ENCODE measurements at places on chromosomes 6 and 20. TPM values are rescaled to one million over a fixed set of nuclear protein-coding genes. Genes with fewer than 3 reads are reported as not detected.

DNA sequence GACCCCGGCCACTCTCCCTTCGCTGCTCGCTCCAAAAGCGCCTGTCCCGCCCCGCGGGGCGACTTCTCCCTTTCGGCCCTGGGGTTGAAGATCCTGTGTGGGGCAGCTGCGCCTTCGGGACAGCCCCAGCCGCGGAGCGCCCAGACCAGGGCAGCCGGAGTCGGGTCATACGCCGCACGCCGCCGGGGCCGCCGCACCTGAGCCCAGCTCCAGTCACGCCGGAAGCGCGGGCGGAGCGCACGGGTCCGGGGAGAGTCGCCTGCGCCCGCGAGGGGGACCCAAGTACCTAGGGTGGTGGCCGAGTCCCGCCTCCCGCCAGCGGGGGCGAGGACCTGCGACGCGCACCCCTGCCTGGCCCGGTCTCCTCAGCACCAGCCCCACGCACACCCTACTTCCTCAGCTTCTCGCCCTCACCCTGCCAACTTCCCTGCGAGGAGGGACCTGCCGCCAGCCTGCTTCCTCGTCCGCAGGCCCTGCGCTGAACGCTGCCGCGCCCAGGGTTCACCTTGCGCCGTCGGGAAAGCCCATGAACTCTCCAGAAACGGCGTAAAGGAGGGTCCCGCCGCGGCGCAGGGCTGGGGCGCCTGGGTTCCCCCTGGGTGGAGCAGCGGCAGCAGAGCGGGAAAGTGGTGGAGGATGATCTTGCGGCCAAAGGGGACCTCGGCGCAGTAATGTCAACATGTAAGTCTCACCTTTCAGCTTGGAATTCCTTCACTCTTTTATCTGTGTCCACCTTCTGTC is at the start of gene ADGRG6:
TSS of gene ADGRG6 (plus strand) at position 357 of the 741 bp plus-strand sequence. CDS start at position 680, 323 bp downstream.
- peak; percentile 54 for DNase-seq

DNA sequence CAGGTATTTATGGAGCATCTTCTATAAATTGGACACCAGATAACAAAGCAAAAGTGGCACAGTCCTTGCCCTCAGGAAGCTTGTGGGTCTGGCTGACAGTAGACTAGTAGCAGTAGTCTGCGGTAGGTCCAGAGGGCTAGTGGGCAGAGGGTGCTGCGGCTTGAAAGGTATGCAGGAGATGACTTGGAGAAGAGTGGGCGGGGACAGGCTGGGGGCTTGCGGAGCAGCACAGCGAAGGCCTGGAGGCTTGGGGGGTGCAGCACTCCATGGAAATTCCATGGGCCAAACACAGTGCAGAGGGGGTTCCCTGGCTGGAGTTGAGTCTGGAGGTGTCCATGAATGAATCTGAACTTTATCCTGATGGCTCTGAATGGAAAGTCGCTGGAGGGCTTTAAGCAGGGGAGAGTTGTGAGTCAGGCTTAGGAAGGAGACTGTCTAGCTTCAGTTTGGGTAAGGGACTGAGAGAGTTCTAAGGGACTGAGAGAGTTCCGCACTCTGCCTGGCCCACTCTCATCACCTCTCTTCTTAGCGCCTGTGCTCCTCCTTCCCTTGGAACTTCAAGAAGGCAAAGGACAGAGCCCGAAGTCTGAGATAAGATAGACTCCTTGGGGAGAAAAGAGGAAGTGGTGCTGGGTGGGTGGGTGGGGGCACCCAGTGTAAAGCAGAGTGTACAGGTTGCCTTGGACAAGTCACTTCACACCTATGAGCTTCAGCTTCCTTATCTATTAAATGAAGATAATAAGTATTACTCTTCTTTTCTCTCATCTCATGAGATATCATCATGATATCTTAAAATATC is 8.8 kb downstream of the PKIG start:
- no peak for DNase-seq

DNA sequence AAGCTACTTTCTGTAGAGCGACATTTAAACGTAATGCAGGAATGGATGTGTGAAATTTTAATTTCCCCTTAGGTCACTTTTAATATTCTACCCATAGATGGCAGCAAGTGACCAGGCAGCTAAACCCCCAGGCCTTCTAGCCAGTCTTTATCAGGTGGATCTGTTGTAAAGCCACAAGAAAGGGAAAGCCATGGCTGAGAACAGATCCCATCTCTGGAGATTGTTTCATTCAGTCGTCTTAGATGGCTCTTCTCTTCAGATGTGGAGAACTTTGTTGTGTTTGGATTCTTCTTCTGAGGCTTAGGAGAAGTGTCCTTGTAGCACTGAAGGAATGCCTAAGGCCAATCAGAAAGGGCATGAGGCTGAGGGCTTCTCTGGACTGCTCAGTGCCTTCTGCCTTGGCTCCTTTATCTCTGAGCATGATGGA is 15.8 kb upstream of the RNF182 start:
- peak; percentile 79 for DNase-seq

DNA sequence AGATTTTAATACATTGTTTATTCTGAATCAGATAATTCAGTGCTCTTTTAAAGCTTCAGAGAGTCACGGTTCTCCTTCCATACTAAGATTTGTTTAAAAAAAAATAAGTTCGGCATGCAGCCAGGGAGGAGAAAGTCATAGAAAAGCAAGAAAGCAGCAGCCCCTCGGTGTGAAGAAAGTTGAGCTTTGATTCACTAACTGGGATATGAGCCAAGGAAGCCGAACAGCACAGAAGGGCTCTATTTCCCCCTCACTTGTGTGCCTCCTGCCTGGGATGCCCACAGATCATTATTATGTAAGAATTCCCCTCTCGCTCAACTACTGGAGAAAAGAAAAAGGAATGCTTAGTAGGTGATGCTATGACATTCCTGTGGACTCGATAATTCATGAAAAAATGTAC is 69.3 kb upstream of the SYNJ2 start:
- peak; percentile 96 for DNase-seq

The CLDN20 gene
- not detected for polyA plus RNA-seq

All from GM23248 (cell line).